Posterior vena cava (tissue), 2 donors: ENCODE measurements at places on chromosomes 2 and 18. TPM values are rescaled to one million over a fixed set of nuclear protein-coding genes. Genes with fewer than 3 reads are reported as not detected.
A peak's percentile ranks its signal among the peaks of the same experiment; 100 is the strongest.

- peak; percentile 81 for DNase-seq
Measured at GRCh38 chr2:64989982-64990614, 899 bp downstream of the SLC1A4 start.

DNA sequence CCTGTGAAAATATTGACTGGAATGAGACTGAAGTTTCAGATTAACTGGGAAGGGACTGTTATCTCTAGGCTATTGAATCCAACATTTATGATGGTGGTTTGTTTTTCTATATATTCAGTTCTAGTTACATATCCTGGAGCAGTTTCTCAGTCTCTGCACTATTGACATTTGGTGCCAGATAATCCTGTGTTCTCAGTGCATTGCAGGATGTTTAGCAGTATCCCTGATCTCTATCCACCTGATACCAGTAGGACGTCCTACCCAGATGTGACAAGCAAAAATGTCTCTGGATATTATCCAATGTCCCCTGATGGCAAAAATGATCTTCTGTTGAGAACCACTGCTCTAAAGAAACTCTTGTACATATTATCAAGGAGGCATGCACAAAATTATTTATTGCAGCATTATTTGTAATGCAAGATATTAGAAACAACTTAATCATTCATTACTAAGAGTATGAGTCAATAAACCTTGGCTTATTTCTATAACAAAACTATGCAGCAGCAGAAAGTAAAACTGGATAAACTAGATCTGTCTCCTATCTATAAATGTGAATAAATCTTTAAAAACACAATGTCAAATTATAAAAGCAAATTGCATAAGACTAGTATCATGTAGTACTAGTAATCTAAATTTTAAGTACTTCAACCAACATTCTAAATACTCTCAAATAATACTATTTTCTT, 369.3 kb upstream of the RND3 start:
- DNase-seq: no peak

DNA sequence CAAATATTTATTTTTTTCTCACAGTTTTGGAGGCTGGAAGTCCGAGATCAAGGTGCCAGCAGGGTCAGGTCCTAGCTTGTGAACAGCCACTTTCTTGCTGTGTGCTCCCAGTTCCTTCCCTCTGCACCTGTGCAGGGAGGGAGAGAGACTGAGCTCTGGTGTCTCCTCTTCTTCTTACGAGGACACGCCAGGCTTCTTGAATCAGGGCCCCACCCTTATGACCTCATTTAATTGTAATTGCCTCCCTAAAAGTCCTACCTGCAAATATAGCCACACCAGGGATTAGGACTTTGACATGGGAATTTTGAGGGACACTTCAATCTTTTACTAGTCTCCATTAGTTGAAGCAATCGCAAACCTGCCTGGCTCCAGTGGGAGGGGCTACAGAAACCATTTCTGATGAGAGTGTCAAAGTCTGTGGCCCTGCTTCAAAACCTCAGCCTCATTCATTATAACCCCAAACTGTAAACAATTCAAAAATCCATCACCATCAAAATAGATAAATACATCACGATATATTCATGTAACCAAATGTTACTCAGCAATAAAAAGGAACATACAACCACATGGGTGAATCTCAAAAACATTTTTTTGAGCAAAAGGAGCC, 18.2 kb upstream of the SEH1L start:
- no peak for DNase-seq

- DNase-seq: no peak
Measured at GRCh38 chr18:60739212-60739611, 366.6 kb upstream of the MC4R start.

DNA sequence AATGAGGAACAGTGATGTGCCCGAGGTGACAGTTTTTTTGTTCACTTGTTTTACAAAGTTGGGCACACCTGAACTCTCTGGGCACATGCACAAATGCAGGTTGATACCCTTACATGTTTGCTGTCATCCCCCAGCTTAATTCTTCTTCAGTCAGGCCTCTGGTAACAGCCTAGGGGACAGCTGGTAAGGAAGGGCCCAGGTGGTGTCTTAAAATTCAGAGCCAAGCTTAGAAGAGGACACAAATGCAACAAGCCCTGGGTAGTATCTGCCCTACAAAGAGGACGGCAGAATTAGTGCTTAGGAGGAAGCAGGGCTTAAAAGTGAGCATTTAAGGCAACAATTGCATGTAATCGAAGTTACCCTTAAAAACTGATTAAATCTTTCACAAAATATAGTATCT, 171.9 kb upstream of the ACAA2 start:
- no peak for DNase-seq

DNA sequence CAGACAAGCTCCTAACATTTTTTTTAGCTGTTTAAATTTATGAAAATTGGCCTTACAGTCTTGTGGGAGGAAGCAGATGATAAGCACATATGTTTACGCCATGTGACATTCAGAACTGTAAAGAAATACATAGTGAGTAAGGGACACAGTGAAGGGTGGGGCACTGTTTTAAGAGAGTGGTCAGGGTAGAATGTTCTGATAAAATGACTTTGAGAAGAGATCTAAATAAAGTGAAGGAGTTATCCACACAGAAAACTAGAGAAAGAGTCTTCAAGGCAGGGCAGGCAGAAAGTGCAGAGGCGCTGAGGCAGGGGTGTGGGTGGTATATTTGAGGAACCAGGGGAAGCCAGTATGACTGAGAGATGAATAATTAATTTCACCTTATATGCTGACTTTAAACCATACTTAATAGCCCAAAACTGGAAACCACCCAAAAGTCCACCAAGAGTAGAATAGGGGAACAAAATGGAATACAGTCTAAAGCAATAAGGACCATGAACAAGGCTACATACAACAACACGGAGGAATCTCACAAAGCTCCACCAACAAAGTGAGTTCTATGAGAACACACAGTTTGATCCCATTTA, 8.6 kb downstream of the MREG start:
- no peak for DNase-seq

The CD207 gene
- not detected for total RNA-seq

DNA sequence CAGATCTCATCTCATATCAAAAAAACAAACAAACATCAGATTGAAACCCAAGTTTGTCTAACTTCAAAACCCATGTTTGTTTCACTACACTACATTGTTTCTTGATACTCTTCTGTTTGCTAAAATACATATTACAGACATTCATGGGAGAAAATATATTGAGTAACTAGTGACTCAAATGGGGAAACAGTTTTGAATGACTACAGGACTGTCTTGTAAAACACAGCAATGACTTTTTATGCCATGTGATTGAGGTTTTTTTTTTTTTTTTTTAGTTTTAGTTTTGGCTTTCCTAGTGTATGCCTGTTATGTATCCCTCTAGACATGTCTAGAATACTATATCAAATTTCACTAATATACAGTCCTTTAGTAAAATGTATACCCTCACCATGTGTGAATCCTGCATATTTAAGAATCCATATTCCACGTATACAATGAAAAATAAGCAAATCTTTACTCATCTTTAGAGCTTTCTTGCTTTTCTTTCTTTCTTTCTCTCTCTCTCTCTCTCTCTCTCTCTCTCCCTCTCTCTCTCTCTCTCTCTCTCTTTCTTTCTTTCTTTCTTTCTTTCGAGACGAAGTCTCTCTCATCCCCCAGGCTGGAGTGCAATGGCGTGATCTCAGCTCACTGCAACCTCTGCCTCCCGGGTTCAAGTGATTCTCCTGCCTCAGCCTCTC, 46.6 kb upstream of the SERTAD2 start:
- DNase-seq: no peak

The ZEB2 gene
- 288 TPM for total RNA-seq

The MC4R gene
- not detected for total RNA-seq

- no peak for DNase-seq
Measured at GRCh38 chr2:44201648-44202165, 33.0 kb downstream of the PPM1B start.

The ARID5A gene
- 67.4 TPM for total RNA-seq

DNA sequence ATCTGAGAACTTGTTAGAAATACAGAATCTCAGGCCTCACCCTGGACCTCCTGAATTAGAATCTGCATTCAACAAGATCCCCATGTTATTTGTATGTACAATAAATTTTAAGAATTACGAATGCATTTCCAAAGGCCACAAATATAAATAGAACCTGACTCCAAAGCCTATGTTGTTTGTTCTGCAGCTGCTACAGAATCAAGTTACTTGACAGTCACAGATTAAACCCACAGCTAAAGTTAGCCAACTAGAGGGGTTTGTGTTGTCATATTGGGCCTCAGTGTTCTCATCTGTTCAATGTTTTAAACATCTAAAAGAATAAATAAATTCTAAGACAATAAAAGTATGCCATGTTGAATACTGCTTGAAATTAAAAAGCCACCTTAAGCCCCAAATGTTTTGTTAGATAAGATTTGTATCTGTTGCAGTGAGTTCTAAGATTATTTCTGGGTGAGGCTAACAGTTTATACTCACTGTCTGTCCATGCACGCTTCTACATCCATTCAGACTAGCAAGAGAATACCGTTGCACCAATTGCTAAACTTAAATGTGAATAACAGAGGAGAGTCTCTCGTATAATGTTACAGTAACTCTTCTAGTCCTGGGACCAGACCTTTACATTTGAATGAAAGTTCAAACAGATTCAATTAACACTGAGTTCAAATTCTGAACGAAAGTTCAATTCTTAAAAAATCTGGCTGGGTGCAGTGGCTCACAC, 200.4 kb downstream of the MEMO1 start:
- no peak for DNase-seq

DNA sequence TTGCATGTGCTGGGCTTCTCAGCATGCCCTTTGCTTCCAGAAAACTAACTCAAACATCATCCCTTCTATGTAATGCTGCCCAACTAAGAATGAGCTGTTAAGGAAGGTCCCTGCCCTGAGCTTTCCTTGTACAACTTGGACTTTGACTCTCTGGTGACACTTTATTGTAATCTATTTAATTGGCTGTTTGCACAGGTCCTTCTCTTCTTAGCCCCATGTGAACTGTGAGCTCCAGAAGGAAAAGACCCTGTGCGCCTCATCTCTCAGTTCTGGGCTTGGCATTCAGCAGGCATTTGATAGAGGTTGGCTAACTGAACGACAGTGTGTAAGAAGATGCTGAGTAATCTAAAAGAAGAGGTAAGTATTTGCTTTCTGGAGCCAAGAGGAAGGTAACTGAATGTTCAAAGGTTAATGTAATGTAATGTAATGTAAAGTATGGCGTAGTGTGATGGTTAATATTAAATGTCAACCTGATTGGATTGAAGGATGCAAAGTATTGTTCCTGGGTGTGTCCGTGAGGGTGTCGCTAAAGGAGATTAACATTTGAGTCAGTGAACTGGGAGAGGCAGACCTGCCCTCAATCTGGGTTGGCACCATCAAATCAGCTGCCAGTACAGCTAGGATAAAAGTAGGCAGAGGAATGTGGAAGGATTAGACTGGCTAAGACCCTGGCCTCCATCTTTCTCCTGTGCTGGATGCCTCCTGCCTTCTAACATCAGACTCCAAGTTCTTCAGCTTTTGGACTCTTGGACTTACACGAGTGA, 60.8 kb upstream of the CCDC195 start:
- no peak for DNase-seq

The MERTK gene
- total RNA-seq: 34.2 TPM

The PNKD gene
- total RNA-seq: 45.3 TPM
